ENCODE measurements at places on chromosomes 2 and 18.

DNA sequence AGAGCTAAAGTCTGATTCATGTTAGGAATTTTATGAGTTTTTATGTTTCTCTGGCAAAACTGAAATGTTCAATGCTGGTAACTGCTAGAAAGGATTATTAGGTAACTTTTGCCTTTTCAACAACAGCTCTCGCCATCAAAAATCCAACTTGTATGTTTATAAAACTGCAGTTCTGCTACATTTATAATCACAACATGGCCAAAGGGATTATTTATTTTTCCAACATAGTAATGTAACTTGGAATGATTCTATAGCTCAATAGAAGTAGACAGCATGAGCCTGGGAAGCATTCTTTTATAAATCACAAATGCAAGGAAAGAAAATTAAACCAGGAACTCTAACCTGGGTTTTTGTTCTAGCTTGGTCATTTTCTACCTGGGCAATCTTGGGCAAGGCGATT is 470.9 kb downstream of the TGIF1 start:
- DNase-seq: no peak

GRCh38 chr2:60976256-60976850 is 41.2 kb upstream of the PEX13 start:
- no peak for DNase-seq

DNA sequence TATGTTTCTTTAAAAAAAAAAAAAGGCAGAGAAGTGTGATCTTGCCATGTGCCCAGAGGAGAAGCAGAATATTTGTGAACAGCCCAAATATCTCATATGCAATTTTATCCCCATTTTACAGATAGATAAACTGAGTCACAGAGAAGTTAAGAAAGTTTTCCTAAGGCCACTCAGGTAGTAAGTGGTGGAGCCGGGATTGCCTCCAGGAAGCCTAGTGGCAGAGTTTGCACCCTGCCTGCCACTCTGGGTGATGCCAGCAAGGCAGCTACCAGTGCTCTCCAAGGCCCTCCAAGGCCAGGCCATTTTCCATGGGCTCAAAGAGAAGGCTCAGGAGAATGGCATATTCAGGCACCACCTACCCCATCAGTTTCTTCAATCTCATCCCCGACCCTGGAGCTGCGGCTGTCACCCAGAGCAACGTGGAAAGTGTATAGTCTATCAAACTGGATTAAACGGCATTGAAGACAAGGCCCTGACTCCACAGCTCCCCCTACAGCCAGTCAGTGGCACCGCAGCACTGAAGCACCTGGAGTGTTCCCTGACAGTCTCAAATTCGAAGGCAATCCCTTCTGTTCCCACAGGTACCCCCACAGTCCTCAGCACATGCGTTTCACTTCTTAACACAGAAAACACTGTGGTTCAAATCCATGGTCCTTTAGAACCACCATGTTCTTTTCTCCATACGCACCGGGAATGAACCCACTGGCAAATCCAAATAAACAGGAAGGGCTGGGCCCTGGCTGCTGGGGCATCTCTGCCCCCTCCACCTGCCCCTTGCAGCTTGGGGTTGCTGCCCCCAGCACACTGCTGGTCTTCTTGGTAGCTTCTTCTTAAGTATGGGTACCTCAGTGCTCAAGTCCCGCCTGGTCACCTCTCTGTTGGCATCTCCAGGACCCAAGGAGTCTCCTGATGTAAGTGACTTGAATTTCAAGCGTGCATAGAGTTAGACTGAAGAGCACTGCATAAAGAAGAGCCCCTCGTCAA is 175.3 kb downstream of the INHBB start:
- DNase-seq: peak; percentile 36

- no peak for DNase-seq
These were observed 45.3 kb downstream of the DGKD start for GRCh38 chr2:233399306-233400225.

DNA sequence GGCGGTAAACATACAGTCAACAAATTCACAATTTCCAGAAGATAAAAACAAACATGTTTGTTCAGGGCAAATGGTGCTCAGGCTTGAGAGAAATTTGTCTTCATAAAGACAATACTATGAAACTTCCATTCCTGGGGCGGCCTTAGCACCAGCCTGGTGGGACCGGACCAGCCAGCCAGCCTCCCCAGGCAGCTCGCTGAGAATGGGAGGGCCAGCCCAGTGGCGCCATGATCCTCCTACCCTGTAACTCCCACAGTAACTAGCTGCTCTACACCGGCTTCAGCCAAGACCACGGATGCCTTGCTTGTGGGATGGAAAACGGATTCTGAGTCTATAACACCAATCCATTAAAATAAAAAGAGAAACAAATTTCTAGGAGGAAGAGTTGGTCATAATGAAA is 24.2 kb upstream of the FHOD3 start:
- no peak for DNase-seq

DNA sequence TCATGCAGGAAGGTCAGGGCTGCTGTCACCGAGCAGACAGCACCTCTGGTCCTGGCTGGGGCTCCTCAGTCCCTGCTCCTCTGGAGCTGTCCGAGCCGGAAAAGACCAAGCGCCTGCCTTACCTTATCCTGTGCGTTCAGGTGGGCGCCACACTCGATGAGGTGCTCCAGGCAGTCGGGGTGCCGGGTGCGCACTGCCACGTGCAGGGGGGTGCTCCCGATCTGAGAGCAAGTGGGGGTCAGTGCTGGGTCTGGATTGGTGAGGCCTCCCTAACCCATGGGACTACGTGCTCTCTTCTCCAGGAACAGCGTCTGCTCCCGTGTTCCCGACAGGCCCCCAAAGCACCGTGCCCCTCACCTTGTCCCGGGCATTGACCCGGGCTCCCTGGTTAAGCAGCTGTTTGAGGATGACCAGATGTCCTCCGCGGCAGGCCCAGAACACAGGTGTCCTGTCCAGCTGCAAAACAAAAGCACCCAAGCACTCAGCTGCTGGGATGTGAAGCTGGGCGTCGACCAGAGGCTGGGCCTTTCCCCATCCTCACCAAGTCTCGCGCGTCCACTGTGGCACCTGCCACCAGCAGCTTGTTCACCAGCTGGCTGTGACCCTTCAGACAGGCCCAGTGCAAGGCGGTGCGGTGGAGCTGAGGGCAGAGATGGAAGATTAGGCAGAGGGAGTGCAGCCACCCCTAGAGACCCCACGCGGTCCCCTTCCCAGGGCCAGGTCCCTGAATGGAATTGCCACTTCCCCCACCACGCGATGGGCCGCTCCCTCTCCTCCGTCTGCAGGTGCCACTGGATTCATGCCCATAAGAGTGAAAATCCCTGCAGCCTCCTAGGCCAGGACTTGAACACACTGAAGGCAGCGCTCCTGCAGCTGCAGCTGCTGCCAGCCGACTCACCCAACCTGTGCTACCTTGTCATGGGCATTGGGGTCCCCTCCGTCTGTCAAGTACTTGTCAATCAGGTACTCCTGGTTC is 3.7 kb downstream of the ANKRD23 start:
- no peak for DNase-seq

DNA sequence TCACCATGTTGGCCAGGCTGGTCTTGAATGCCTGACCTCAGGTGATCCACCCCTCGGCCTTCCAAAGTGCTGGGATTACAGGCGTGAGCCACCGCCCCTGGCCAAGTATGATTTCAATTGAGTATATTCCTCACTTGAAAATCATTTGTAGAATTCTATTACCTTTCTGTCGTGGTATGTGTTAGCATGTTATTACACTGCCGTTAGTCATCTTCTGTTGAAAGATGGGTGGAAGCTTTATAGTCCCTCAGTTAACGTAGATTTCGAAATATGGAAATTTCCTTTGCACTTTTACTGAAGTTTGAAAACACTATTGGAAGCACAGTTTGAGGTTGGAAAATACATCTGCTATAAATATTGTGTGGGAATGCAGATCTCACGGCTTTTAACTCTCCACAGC is 14.7 kb downstream of the NIFK start:
- peak; percentile 90 for DNase-seq

DNA sequence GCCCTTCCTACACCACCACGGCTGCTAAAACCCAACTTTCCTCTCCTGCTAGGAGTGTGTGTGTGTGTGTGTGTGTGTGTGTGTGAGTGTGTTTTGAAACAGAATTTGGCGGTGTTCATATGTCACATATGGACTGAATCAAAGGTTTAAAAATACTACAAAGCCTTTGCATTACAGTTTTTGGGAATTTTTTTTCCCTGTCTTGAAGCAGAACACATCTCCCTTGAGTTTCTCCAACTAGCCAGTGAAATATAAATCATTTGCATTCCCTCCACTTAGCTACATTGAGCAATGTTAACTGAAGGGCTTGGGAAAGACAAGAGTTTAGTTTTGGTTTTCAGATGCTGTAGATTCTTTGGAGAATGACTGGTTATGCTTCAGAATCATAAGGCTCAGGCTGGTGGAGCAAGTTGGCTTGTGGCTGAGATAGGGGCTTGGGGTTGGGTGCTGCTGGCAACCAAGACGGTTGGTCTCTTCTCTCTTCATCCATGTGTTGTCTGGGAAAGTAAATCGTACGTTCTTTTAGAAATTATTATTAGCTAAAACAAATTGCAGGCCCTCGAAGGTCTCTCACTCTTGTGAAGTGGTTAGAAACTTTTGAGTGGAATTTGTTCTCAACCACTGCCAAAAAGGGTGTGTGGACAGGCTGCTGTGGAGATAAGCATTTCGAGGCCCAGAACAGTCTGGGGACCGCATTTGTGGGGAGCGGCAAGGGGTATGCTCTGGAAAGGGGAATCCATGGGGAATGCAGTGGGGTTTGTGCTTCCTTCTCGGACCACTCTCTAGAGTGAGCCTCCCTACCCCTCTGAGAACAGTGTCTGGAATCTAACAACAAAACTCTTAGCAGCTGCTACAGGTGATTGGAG is 1.4 kb downstream of the NRP2 start:
- peak; percentile 67 for DNase-seq

DNA sequence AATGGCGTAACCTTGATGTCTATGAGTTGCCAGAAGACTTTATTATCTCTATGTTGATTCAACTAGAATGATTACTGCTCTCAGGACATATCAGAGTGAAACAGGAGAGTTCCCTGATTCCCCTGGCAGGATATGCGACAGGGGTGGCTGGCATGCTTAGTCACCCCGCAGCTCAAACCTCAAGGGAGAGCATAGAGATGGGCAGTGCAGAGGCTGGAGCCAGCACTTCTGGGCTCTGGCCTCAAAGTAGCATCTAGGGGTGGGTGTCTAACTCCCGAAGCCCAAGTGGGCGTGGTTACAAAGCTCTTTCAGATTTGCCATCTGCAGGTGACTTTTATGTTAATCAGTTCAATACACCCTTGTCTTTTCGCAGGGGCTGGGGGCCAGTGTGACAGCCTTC is 391.6 kb downstream of the ADCYAP1 start:
- DNase-seq: no peak

DNA sequence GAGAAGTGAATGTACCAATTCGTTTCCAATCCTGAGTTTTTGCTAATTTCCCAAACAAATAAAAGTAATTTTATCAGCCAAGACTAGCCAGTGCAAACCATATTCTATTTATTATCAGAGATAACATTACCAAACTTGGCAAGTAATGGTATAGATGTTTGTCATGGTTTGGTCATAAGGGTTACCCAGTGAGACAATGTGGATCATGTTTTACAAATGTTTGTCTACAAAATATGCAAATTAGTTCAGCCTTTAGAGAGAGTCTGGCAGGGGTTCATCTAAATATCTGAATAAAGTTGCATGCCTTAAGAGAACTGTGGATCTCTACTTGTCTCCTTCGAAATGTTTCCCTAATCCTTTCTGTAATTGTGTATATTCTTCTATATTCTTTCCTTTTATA is 152.2 kb downstream of the KCNH7 start:
- no peak for DNase-seq

- DNase-seq: peak; percentile 40
These were observed 188.7 kb upstream of the COL3A1 start for GRCh38 chr2:188785490-188785889.

GRCh38 chr2:164766216-164766953 is 75.2 kb downstream of the COBLL1 start:
- no peak for DNase-seq

GRCh38 chr2:172782506-172783164 is 47.0 kb downstream of the RAPGEF4 start:
- DNase-seq: no peak

- no peak for DNase-seq
These were observed 211.6 kb downstream of the ANKRD30B start for GRCh38 chr18:14959550-14959949.

- DNase-seq: peak; percentile 7
These were observed 905 bp upstream of the IAH1 start for GRCh38 chr2:9473308-9473984.

GRCh38 chr18:54109131-54109683 is 115.3 kb downstream of the MBD2 start:
- peak; percentile 48 for DNase-seq

DNA sequence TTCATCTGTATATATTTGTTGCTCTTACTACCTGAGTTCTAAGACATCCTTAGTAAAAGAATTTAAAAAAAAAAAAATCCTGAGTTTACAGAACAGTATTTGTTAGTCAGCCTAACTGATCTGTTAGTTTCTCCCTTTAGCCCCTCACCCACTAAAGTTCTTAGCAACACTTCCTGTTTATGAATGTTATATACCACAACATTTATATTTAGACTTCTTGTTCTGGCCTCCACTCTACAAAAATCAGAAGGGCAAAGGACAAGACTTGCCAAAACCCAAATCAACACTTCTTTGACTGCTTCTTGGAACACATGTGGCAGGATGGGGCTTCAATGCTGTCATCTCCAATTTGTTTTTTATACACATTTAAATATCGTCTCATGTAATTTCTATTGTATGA is 71.1 kb downstream of the MGAT5 start:
- no peak for DNase-seq

DNA sequence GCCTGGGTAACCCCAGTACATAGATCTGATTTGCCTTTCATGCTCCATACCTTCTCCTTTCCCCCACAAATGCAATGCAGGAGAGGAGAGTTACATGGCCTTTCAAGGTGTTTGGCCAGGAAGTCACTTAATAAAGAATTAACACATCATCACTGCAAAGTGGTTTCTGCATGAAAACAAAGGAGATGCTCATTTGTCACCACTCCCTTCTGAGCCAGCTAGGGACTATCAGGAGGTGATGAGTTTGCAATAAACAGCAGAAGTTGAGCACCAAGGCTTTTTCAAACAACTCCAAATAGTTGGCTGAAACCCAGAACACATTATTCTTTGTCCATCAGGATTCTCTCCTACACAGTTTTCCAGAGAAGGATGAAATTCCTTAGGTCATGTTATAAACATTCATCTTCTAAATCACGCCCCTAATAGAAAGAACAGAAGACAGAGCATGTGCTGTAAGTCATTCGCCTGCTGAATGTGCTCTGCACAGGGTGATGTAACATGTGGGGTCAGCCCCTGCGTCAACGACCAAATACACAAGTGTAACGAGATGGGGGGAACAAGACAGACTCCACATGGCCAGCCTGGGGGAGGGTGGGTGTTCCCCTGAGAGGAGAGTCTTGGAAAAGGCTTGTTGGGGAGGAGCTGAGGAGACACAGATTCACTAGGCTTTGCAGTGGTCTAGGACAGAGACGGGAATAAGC is 87.3 kb upstream of the RMDN2 start:
- DNase-seq: peak; percentile 81

GRCh38 chr18:24552218-24552617 is 91.8 kb downstream of the HRH4 start:
- DNase-seq: no peak

- peak; percentile 66 for DNase-seq
These were observed 80.5 kb downstream of the NRXN1 start for GRCh38 chr2:50951437-50951836.
